ENCODE measurements at places on chromosomes 7 and 10. TPM values are rescaled to one million over a fixed set of nuclear protein-coding genes. Genes with fewer than 3 reads are reported as not detected.

The TET1 gene
- 3.1 TPM for total RNA-seq

The CTAGE6 gene
- not detected for total RNA-seq

The BLNK gene
- 2.8 TPM for total RNA-seq

The IL6 gene
- 84.2 TPM for total RNA-seq

The ANKRD30A gene
- not detected for total RNA-seq

The HPSE2 gene
- not detected for total RNA-seq

The ADGRA1 gene
- total RNA-seq = not detected

The FAM13C gene
- total RNA-seq = not detected

The PRR15 gene
- total RNA-seq = 11.2 TPM

The CALML3 gene
- total RNA-seq = not detected

The CLEC5A gene
- total RNA-seq = not detected

GRCh38 chr7:77425101-77426051 is 9.2 kb upstream of the GSAP start:
- no peak for DNase-seq

- peak; percentile 85 for DNase-seq
Measured at GRCh38 chr10:87860156-87860795, 3.1 kb downstream of the KLLN start.

- DNase-seq = peak; percentile 38
Measured at GRCh38 chr10:62831346-62831745, 15.2 kb upstream of the EGR2 start.

GRCh38 chr7:131629217-131629882 is 72.9 kb upstream of the PODXL start:
- DNase-seq = no peak

DNA sequence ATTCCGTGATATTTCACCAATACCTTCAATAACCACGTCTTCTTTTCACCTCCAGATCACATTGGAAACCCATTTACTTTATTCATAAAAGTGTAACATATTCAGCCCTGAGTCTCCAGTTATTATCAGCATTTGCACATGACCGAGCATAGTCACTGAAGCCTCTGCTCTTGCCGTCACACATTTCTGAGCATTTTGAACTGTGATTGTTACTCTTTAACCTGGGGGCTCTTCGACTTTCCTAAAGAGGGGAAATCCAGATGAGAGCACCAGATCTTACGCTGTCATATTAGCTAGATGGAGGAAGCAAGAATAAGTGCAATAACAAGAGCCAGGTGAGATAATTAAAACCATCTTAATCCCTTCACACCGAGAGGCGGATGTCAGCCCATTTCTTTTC is 260.0 kb upstream of the NRP1 start:
- DNase-seq = peak; percentile 59

DNA sequence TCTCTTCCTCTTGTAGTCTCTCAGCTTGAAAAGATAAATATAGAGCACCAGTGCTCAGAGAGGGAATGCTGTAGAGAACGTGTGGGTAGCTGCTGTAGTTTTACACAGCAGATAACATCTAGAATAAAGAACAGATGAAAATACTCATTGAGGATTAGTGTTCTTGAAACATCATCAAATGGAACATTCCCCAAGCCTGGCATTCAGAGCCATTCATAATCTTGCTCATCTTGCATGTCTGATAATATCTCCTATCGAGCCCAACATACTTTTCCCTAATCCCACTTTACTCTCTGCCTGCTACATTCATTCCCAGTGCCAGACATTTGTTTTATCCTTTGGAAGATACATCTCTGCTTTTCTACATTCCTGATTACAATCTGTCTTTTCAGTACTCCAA is 35.2 kb downstream of the MCU start:
- no peak for DNase-seq

- no peak for DNase-seq
Measured at GRCh38 chr10:8738987-8739386, 684.5 kb downstream of the GATA3 start.

- no peak for DNase-seq
Measured at GRCh38 chr10:114398587-114399331, 5.5 kb downstream of the AFAP1L2 start.

DNA sequence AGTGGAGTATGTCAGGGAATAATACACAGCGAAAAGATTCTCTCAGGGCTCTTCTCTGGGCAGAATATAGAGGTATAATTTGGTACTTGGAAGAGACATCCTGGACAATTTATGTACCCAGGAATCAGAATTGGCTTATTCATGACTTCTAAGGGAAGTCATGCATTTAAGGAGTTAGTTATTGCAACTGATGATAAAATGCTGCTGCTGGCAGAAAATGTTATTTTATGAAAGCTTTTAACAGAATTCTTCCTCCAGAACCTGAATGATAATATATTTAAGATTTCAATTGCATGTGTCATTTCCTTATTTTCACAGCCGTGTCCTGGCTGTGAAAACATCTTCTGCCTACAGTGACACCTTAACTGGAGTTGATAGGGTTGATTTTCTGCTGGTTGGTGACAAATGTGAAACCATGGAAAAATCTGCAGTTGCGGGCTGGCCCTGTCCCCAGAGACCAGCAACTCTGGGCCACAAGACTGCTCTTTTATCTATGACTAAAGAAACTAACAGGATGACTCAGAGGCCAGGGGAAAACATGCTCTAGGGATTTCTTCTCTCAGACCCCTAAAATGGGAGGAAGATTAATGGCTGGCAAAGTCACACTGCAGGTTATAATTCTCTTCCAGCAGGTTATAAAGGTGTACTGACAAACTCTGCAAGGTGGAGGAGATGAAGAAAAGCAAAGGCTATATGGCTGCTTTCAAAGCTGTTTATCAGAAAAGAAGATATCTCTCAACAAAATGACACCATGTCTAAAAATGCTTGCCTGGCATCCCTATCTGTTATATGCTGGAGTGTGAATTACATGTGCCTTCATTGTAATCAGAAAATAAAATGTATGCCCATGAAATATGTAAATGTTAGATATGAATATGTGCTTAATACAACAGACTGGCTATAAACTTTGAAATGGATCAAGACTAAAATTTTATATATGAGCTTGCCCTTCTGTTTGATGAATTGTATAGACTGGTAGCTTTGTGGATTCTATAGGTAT is 12.1 kb upstream of the TRUB1 start:
- DNase-seq = peak; percentile 59

DNA sequence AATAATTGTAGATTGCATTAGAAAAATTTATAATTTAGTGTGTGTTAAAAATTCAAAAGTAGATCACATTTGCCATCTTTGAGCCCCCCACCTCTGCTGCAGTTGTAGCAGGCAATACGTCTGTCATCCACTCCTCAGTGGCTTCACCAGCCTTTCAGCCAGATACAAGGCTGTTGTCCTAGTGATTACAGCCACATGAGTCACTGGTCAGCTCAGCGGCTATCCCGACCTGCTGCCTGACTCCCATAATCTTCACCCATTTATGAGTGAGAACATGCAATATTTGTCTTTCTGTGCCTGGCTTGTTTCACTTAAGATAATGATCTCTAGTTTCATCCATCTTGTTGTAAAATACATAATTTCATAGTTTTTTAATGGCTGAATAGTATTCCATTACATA is 9.2 kb downstream of the OR2A5 start:
- no peak for DNase-seq

DNA sequence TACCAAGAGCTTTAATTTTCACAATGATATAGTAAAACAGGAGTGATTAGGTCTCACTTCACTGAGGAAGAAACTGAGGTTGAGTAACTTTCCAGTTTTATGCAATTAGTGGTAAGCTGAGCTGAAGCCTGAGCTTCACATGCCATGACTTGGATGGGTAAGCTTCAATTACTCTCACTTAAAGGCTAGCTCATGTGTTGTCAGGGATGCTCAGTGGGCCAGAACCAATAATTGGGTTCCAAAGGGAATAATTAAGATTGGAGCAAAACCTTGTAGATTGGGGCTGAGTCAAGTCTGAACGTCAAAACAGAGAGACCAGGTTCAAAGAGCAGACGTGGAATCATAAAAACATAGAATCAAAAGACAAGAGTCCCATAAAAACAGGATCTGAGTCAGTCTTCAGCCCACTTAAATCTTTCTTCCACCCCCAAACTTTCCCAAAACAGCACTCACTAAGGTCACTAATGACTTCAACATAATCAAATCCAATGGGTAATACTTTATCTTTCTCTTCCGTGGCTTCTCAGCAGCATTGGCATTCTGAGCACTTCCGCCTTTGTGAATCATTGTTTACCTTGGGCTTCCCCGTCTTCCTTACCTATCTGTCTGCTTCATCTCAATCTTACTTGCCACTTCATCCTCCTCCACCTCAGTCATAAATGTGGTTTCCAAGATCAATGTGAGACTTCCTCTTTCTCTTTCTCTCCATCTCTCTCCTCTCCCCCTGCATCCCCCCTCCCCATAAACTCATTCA is 23.0 kb upstream of the EGFR start:
- DNase-seq = peak; percentile 96

- DNase-seq = peak; percentile 43
Measured at GRCh38 chr7:721619-722248, 4.8 kb upstream of the DNAAF5 start.

DNA sequence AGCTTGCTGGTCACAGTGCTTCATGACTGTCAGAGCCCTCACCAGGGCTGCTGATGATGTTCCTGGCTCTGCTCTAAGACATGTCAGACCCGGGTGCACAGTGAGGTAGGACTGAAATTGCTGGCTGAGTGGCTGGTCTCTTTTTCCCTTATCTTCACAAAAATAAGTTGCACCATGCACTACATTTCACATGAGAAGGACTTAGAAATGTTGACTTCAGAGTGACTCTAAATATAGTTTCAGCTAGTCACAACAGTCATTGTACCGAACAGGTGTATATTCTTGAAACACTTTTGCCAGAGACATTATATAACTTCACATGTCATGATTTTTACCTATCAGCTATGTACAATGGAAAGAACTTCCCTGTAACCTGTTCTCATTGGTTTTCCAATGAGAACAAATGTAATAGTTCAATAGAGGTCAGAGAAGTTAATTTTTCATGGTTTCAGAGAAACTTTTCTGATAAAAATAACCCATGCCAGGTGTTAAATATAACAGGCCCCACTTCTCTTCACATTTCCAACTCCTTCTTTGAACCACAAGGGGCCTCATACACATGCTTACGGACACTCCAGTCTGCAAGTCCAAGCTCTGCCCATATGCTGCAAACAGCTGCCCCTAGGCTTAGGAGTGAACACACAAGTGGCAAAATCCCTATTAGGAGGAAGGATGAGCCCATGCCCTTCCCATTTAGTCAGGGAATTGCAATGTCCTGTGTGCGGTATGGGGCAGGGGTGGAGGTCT is 115.6 kb downstream of the CDK6 start:
- no peak for DNase-seq

GRCh38 chr10:51879238-51879637 is 179.8 kb upstream of the CSTF2T start:
- peak; percentile 98 for DNase-seq

DNA sequence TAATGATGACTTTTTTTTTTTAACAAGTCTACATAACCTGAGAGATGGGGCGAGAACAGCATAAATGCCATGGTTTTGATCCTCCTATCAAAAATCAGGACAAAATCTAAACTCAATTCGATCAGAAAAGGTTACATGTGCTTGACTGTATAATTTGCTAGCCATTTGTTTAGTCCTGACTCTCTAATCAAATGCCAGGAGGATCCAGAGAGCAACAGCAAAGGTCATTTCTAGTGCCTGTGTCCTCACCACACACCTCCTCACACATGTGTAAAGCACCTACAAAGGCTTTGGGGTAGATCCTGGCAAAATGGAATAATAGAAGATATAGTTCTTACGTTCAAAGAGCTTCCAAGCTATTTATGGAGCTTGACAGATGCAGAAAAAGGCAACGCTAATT is 11.0 kb upstream of the FAS start:
- DNase-seq = no peak
